ENCODE measurements at places on chromosomes 3 and 15.
A peak's percentile ranks its signal among the peaks of the same experiment; 100 is the strongest.

GRCh38 chr3:134375582-134376384, 1.5 kb upstream of the AMOTL2 start:
- no peaks in the 10 kb centered on the region for H3K27me3 ChIP-seq
- peaks cover 48% of the 10 kb centered on the region for H3K4me1 ChIP-seq
- peaks cover 6% of the 10 kb centered on the region for H3K36me3 ChIP-seq
- H3K27ac ChIP-seq: peak overlapping the region; percentile 98
- peak; percentile 46 for DNase-seq
- no peak overlapping the region for H3K4me3 ChIP-seq

DNA sequence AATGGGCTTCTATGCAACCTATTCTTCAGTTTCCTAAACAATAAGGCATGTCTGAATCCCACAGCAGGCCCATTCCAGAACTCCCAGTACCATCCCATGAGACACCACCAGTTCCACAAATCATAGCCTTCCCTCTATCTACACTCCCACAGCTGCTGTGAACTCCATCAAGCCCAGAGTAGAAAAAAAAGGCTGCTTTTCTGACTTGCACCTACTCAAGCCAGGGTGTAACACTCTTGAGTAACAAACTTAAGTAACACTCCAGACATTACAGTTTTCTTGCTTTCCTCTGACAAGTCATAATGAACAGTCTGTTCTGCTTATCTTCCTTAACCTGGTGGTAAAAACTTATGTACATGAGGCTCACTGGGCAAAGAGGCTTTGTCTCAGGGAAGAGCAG, 283.1 kb downstream of the NFKBIZ start:
- DNase-seq: no peak
- H3K4me3 ChIP-seq: no peak overlapping the region
- H3K27ac ChIP-seq: no peak overlapping the region
- no peaks in the 10 kb centered on the region for H3K27me3 ChIP-seq
- peaks cover 26% of the 10 kb centered on the region for H3K4me1 ChIP-seq
- H3K36me3 ChIP-seq: no peaks in the 10 kb centered on the region

DNA sequence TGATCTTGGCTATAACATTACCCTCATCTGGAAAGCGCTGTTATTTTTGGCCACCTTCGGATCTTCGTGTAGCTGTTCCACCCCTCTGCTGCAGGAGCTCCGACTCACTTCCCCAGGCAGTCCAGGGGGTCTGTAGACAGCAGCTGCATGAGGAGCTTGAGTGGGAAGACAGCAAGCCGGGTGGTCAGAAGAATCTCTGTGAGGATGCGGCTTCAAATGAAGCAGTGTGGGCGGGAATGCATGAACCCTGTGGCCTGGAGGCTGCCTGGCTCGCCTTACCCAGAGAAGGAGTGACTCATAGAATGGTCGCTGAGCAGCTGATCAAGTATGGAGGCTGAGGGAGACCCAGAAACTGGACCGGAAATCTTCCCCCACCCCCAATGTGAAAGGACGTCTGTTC, 45.2 kb upstream of the NR2F2 start:
- DNase-seq: no peak
- no peaks in the 10 kb centered on the region for H3K27me3 ChIP-seq
- H3K36me3 ChIP-seq: no peaks in the 10 kb centered on the region
- no peaks in the 10 kb centered on the region for H3K4me1 ChIP-seq
- no peak overlapping the region for H3K27ac ChIP-seq

DNA sequence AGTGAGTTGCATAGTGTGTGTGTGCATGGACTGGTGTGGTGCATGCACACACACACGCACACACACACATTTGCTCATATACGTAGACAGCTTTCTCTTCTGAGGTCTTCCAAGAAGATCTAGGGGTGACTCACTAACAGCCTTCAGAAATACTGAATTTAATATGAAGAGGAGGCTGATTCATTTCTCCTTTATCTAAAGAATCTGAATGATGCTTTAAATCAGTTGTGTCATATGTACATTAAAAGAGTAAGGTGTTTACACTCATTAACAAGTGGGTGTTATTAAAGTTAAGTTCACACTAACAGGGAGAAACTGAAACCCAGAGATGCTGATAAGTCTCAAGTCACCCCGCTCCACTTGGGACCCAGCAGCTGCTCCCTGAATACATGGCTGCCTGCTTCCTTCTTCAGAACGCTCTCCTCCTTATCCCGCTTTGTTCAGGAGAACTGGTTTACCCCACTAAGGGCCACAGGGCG, 22.0 kb downstream of the TMPRSS7 start:
- H3K4me3 ChIP-seq: no peak overlapping the region
- DNase-seq: no peak
- H3K36me3 ChIP-seq: no peaks in the 10 kb centered on the region
- H3K4me1 ChIP-seq: no peaks in the 10 kb centered on the region
- H3K27me3 ChIP-seq: no peaks in the 10 kb centered on the region

- peaks cover 51% of the 10 kb centered on the region for H3K4me1 ChIP-seq
- no peak for DNase-seq
- H3K4me3 ChIP-seq: no peak overlapping the region
- no peak overlapping the region for H3K27ac ChIP-seq
- no peaks in the 10 kb centered on the region for H3K36me3 ChIP-seq
Measured at GRCh38 chr15:63999177-63999576, 47.1 kb downstream of the DAPK2 start.

DNA sequence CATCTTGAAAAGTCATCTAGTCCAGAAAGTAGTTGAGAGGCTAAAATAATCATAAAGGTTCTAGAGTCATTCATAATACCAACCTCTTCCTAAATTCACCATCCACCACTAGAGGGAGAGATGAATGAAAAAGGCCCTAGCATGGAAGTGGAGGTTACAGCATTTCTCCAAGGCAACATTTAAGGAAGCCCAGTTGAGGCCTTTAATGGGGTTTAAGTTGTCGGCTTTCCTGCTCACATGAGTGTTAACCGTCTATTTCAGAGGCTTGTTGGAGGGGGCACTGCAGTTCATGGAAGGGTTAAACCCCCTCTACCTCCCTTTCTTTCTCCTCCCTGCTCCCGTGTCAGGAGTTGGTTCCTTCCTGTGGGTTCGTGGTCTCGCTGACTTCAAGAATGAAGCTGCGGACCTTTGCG, 3.8 kb upstream of the SLCO3A1 start:
- no peaks in the 10 kb centered on the region for H3K36me3 ChIP-seq
- H3K4me3 ChIP-seq: no peak overlapping the region
- no peaks in the 10 kb centered on the region for H3K27me3 ChIP-seq
- no peak overlapping the region for H3K27ac ChIP-seq
- no peak for DNase-seq

DNA sequence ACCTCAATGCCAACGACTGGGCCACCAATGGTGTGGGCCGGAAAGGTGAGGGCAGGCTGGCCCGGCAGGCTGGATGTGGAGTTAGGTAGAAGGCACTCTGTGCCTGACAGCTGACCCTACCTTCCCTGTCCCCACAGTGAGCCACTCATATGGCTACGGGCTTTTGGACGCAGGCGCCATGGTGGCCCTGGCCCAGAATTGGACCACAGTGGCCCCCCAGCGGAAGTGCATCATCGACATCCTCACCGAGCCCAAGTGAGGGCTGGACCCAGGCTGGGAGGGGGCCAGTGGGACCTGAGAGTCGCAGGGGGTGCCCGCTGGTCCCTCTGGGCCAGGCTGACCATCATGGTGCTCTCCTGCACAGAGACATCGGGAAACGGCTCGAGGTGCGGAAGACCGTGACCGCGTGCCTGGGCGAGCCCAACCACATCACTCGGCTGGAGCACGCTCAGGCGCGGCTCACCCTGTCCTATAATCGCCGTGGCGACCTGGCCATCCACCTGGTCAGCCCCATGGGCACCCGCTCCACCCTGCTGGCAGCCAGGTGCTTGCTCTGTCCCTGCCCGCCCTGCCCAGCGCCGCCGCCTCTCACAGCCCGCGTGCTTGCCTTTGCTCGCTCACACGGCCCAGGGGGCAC, 4.5 kb upstream of the FES start:
- DNase-seq: no peak
- no peak overlapping the region for H3K27ac ChIP-seq
- no peaks in the 10 kb centered on the region for H3K27me3 ChIP-seq
- no peak overlapping the region for H3K4me3 ChIP-seq

- DNase-seq: no peak
- H3K27ac ChIP-seq: no peak overlapping the region
- H3K36me3 ChIP-seq: no peaks in the 10 kb centered on the region
- no peak overlapping the region for H3K4me3 ChIP-seq
- no peaks in the 10 kb centered on the region for H3K27me3 ChIP-seq
Measured at GRCh38 chr3:57354768-57355167, 62.3 kb upstream of the ASB14 start.

- H3K36me3 ChIP-seq: peaks cover 80% of the 10 kb centered on the region
- peak overlapping the region; percentile 2 for H3K4me3 ChIP-seq
- H3K4me1 ChIP-seq: peaks cover 34% of the 10 kb centered on the region
- DNase-seq: no peak
- peak overlapping the region; percentile 66 for H3K27ac ChIP-seq
Measured at GRCh38 chr3:52484680-52485461, 10.3 kb upstream of the STAB1 start.

DNA sequence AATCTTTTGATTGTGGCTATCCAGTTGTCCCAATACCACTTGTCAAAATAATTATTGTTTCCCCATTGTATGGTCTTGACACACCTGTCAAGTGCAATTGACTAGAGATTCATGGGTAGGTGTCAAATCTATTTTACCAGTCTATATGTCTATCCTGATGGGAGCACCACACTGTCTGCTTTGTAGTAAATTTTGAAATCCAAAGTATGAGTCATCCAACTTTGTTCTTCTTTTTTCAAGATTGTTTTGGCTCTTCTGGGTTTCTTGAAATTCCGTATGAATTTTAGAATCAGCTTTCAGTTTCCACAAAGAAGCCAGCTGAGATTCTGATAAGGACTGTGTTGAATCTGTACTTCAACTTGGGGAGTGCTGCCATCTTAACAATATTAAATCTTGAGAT, 71.9 kb downstream of the CSNK1G1 start:
- no peak for DNase-seq
- H3K27ac ChIP-seq: no peak overlapping the region
- no peak overlapping the region for H3K4me3 ChIP-seq
- no peaks in the 10 kb centered on the region for H3K36me3 ChIP-seq

DNA sequence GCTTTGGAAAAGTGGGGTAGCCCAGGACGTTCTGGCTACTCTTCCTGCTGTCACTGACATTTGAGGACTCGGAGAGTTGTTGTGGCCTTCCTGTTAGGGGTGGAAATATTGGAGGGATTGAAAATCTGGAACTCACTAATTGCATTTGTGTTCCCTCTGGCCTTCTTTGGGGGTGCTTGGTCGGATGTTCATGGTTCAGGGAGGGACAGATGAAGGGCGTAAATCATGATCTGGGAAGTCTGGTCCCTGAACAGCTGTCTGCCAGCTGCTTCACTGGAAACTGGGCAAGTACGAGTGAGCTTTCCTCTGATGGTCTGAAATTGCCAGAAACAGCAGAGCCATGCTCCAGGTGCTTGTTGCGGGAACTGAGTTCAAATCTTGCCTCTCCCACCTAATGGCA, 327.8 kb upstream of the C2CD4B start:
- no peak for DNase-seq
- no peak overlapping the region for H3K27ac ChIP-seq
- H3K4me1 ChIP-seq: peaks cover 10% of the 10 kb centered on the region
- H3K4me3 ChIP-seq: no peak overlapping the region
- no peaks in the 10 kb centered on the region for H3K27me3 ChIP-seq

DNA sequence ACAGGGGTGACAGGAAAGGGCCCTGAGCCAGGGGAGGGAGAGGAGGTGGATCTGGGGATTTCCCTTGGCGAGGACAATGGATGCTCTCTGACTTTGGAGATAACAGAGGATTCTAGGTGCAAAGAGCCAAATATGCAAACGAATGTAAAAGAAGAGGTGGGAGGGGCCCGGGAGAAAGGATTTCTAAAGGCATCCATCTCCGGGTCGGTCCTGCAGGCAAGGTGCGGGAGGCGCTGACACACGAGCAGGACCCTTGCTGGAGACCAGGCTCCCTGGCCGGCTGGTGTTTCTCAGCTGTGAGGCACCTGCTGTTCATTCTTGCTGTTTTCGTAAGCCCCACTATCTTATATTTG, 115.2 kb upstream of the TLE3 start:
- no peaks in the 10 kb centered on the region for H3K27me3 ChIP-seq
- no peaks in the 10 kb centered on the region for H3K36me3 ChIP-seq
- peaks cover 5% of the 10 kb centered on the region for H3K4me1 ChIP-seq

GRCh38 chr15:52282418-52282817, 13.2 kb downstream of the MYO5C start:
- no peak overlapping the region for H3K27ac ChIP-seq
- no peaks in the 10 kb centered on the region for H3K27me3 ChIP-seq
- peaks cover 4% of the 10 kb centered on the region for H3K36me3 ChIP-seq
- peaks cover 3% of the 10 kb centered on the region for H3K4me1 ChIP-seq

GRCh38 chr3:108513961-108514360, 3.6 kb upstream of the MYH15 start:
- no peak overlapping the region for H3K4me3 ChIP-seq
- H3K27me3 ChIP-seq: no peaks in the 10 kb centered on the region
- H3K27ac ChIP-seq: no peak overlapping the region
- no peak for DNase-seq

GRCh38 chr15:38849046-38849445, 284.4 kb upstream of the RASGRP1 start:
- H3K27me3 ChIP-seq: no peaks in the 10 kb centered on the region
- DNase-seq: no peak
- H3K36me3 ChIP-seq: no peaks in the 10 kb centered on the region
- H3K4me3 ChIP-seq: no peak overlapping the region

GRCh38 chr15:69704229-69704628, 251.6 kb downstream of the RPLP1 start:
- H3K27me3 ChIP-seq: no peaks in the 10 kb centered on the region
- no peak for DNase-seq
- H3K36me3 ChIP-seq: no peaks in the 10 kb centered on the region

GRCh38 chr3:14082108-14082657, 42.5 kb downstream of the CHCHD4 start:
- H3K27me3 ChIP-seq: no peaks in the 10 kb centered on the region
- DNase-seq: no peak
- H3K27ac ChIP-seq: no peak overlapping the region
- H3K4me1 ChIP-seq: no peaks in the 10 kb centered on the region

GRCh38 chr3:157310329-157311052, 126.2 kb upstream of the PTX3 start:
- no peak overlapping the region for H3K27ac ChIP-seq
- no peak for DNase-seq
- H3K4me3 ChIP-seq: no peak overlapping the region
- H3K27me3 ChIP-seq: no peaks in the 10 kb centered on the region

DNA sequence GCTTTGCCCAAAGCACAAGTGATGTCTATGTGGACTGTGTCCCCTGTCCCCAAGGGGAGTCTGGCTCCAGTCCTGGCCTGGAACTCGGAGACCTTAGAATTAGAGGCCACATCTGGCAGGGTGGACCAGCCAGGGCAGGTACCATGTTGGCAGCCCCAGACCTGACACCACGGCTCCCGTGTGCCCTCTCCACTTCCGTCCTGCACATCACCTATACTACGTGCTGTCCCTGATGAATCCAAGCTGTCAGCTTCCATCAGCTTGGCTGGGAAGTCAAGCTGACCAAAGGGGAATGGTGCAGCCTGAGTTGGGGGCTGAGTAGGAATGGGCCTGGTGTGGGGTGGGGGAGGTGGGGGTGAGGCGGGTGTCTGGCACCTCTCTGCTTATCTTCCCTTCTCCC, 15.3 kb downstream of the C15orf39 start:
- no peak overlapping the region for H3K4me3 ChIP-seq
- H3K27me3 ChIP-seq: no peaks in the 10 kb centered on the region
- H3K27ac ChIP-seq: no peak overlapping the region

- H3K4me1 ChIP-seq: no peaks in the 10 kb centered on the region
- H3K36me3 ChIP-seq: peaks cover 5% of the 10 kb centered on the region
- H3K4me3 ChIP-seq: no peak overlapping the region
- H3K27ac ChIP-seq: no peak overlapping the region
- H3K27me3 ChIP-seq: no peaks in the 10 kb centered on the region
- DNase-seq: no peak
Measured at GRCh38 chr3:47485812-47486211, 10.1 kb upstream of the SCAP start.
